ENCODE measurements at places on chromosomes 13 and 19.

- DNase-seq = peak; percentile 21
Measured at GRCh38 chr19:4633140-4633967, 6.0 kb upstream of the TNFAIP8L1 start.

- no peak for DNase-seq
Measured at GRCh38 chr19:15291089-15291488, 41.2 kb downstream of the BRD4 start.

GRCh38 chr19:49894879-49895565 lies 1.7 kb downstream of the IL4I1 start:
- no peak for DNase-seq

- no peak for DNase-seq
Measured at GRCh38 chr19:31706691-31707620, 357.7 kb upstream of the TSHZ3 start.

GRCh38 chr13:42539670-42540069 lies 34.3 kb upstream of the TNFSF11 start:
- no peak for DNase-seq

- DNase-seq = no peak
Measured at GRCh38 chr19:48490981-48491792, 20.4 kb downstream of the LMTK3 start.

- DNase-seq = peak; percentile 39
Measured at GRCh38 chr13:24274452-24275021, 34.8 kb upstream of the C1QTNF9 start.

GRCh38 chr19:51660975-51661600 lies 14.5 kb upstream of the SIGLEC14 start:
- DNase-seq = no peak

DNA sequence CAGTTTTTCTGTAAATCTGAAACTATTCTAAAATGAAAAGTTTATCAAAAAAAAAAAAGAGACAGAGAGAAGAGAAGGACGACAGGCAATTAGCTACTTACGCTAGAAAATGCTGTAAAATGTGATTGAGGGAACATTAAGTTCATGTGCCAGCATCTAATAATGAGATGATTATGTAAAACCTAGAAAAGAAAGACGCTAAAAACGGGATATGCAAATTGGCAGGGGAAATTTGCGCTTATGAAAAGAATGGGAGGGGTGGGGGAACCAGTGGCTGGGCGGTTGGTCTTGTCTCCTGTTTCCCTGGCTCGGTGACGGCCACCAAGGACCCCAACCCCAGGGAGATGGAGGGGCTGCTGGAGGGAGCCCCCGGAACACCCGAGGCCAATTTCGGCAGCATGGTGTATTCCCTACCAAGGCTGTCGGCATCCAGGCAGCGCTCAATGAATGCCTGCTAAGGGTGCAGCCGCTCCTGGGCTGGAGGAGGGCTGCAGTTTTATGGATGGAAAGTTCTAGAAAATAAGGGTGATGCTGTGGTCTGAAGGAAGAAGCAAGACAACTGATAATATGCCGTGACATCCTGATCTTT lies 34.2 kb downstream of the GNG7 start:
- no peak for DNase-seq

DNA sequence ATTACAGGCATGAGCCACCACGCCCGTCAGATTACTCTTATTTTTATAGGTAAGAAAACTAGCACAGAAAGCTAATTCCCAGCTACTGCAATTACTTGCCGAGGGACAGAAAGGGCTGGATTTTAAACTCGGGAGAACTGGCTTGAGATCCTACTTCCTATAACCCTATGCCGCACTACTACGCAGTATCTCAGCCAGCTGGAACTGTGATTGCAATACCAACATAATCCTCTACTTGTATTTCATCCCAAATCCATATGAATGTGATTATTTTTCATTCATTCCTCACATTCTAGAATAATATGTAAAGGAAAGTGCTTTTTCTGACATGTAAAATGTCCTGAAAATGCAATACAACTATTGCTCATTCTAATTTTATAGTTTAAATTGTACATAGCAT lies 773.8 kb upstream of the GPC6 start:
- DNase-seq = no peak

DNA sequence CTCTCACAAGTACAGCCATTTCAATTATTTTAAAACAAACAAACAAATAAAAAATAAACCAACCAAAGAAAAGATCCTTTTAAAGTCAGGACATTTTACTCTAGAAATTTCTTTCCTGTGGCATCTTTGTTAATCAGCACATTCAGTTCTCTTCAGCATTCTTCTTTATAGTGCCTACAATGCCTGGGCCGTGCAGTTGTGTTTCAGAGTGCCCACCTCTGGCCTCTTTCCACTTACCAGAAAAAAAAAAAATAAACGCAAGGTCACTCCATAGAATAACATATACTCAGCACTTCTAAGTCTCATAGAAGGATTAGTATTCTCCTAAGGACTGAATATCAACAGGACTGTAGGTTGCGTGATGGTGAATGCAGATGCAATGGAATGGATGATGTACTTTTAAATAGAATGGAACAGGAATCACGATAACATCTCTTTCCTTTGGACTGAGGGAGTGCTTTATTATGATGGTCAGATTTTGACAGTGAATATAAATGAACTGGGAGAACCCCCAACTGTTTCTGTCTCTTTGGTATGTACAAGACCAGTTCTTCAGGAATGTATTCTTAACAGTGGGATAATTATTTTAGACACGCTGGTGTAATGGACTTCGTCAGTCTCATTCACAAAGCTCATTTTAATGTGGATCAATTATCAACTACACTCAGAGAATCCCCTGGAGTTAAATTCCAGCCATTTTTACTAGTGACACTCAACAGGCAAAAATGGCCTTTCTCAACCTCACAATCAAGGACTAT lies 125.0 kb upstream of the NBEA start:
- no peak for DNase-seq

- no peak for DNase-seq
Measured at GRCh38 chr13:19663416-19663979, 30.0 kb downstream of the MPHOSPH8 start.

GRCh38 chr13:32107474-32107873 lies 75.9 kb downstream of the FRY start:
- no peak for DNase-seq

- DNase-seq = no peak
Measured at GRCh38 chr13:113178896-113179167, 20.4 kb downstream of the PROZ start.

- DNase-seq = no peak
Measured at GRCh38 chr19:58407658-58408151, 744 bp upstream of the ZNF584 start.

DNA sequence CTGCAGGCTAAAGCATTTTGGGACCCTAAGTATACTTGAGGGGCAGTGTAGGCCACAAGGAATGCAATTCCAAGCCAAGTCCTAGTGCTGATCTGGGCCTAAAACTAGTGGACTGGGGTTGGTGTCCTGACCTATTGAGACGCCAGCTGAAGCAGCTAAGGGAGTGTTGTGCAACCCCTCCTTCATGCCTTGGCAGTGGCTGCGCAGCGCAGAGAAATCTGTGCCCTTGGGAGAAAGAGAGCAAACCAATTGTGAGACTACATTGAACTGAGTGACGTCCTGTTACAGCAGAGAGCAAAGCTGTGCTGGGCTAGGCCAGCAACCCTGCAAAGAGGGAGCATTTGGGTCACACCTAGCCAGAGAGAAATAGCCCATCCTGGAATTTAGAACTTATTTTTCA lies 2715.0 kb upstream of the PCDH20 start:
- no peak for DNase-seq

- no peak for DNase-seq
Measured at GRCh38 chr13:46621133-46621532, 68.2 kb downstream of the LRCH1 start.

GRCh38 chr13:37074703-37075102 lies 15.2 kb upstream of the SUPT20H start:
- DNase-seq = no peak

DNA sequence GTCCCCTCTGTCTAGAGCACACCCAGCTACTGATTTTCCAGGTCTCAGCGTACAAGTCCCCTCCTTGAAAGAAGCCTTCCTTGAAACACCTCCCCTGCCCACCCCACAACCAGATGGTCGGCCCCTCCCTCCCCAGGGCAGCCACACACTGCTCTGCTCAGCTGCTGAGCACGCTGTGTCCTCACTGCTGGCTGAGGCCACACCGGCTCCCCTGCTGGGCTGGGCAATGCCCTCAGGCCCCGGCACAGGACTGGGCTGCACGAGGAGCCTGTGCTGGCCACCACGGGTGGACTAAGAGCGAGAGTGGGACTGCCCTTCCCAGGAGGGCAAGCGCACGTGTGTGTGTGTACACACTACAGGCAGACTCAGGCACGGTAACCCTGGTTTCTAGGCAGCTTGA lies 11.8 kb upstream of the RSPH6A start:
- no peak for DNase-seq

DNA sequence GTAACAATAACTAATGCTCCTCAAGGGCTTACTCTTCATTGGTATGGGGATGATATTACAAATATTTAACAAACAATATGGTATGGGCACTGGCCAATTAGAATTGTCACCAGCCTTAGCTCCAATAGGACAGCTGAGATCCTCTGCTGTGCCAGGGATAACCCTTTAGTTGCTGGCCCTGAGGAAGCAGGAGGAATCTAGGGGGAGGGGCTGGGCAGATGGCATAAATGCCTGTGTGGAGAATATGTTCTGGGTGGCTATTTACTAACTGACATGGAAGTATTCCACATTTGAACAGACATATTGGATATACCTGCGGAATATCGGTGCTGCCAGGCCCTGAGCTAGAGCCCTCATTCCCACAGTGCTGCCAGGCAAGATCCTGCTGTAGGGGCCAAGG lies 16.6 kb upstream of the LRCH1 start:
- no peak for DNase-seq

- no peak for DNase-seq
Measured at GRCh38 chr13:82294226-82294625, 1588.0 kb downstream of the SLITRK1 start.

DNA sequence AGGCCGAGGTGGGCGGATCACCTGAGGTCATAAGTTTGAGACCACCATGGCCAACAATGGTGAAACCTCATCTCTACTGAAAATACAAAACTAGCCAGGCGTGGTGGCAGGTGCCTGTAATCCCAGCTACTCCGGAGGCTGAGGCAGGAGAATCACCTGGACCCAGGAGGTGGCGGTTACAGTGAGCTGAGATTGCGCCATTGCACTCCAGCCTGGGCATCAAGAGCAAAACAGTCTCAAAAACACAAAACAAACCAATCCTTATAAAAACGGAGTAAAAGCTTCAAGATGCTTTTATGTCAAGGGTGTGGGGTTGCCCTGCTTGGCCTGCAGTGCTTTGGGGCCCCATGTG lies 7.2 kb downstream of the ACP4 start:
- DNase-seq = no peak

DNA sequence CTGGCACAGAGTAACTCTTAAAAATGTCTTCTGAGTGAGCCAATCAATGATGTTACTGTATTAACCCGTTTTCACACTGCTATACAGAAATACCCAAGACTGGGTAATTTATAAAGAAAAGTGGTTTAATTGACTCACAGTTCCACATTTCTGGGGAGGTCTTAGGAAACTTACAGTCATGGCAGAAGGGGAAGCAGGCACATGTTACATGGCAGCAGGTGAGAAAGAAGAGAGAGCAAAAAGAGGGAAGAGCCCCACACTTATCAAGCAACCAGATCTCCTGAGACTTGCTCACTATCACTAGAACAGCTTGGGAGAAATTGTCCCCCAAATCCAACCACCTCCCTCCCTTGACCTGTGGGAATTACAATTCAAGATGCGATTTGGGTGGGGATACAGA lies 97.6 kb upstream of the MIR17HG start:
- DNase-seq = no peak

GRCh38 chr13:101575581-101575980 lies 123.1 kb downstream of the ITGBL1 start:
- DNase-seq = no peak

- no peak for DNase-seq
Measured at GRCh38 chr19:46954993-46955812, 64.4 kb upstream of the NPAS1 start.

DNA sequence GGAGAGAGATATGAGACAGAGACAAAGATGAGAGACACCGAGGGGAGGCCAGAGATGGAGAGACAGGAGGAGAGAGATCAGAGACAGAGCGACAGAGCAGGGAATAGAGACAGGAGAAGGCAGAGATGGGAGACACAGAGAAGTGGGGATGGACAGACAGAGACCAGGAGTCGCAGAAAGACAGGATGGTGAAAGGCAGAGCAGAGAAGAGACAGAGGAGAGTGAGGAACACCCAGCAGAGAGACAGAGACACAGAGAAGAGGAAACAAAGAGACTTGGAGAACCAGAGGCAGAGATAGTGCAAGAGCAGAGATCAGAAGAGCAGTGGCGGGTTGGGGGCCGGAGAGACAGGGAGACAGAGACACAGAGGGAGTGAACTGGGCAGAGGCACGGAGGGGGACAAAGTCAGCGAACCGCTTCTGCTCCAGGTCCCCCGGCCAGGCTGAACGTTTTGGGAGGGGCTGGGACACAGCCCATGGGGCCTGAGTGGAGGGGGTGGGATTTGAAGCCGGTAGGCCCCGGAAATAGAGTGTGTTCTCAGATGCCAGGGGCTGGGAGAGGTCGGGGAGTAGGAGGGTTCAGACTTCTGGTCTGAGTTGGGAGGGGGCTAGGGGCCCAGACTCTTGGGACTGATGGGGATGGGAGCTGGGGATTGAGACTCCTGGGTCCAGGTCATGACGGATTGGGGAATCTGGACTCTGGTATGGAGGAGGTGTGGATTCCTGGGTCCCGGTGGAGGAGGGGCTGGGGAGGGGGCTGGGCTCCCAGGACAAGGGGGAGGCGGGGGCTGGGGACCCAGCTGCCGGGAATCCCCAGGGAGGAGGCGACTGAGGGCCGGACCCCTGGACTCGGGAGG lies 654 bp downstream of the ZNF579 start:
- no peak for DNase-seq

GRCh38 chr13:67632590-67632989 lies 402.5 kb upstream of the PCDH9 start:
- no peak for DNase-seq

DNA sequence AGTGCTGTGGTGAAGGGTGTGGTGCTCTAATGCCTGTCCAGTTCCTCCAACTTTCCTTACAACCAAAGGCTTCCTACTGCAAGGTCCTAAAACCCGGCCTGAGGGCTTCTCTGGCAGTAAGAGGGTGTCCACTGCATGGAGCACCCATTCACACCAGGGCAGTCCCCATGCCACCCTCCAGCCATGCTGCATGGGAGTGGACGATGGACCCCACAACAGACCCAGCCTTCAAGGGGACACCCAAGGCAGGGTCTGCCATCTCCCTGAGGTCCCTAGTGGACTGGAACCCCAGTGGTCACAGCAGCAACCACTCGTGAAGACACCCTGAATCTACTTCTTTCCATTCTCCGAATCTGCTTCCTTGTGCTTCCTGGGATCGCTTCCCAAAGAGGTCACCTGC lies 117.6 kb upstream of the SOX1 start:
- DNase-seq = no peak

- no peak for DNase-seq
Measured at GRCh38 chr13:104460554-104460953, 1394.3 kb upstream of the SLC10A2 start.

DNA sequence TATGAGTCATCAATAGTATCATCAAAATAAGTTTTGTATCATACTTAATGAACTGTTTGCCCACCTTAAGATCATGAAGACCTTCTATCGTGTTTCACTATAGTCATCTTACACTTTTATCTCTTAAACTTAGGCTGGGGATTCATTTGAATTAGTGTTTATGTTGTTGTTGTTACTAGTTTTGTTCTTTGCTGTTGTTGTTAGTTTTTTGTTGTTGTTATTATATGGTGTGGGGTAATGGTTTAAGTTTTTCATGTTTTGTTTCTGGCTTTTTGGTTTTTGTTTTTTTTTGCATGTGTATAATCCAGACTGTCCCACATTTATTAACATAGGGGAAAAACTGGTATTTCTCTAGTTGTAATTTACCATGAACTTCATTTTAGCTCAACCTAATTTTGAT lies 965.1 kb upstream of the MIR17HG start:
- DNase-seq = no peak

GRCh38 chr19:43773725-43774102 lies 7.1 kb downstream of the KCNN4 start:
- no peak for DNase-seq

All from activated CD4-positive, alpha-beta T cell treated with anti-CD3 and anti-CD28 coated beads, Interleukin-2, amount 50 U/mL, for 24 hours (primary cell).